ENCODE measurements at places on chromosomes 3 and 15. TPM values are rescaled to one million over a fixed set of nuclear protein-coding genes. Genes with fewer than 3 reads are reported as not detected.

The CAMK2N2 gene
- polyA plus RNA-seq = 0.12 TPM

The SI gene
- not detected for polyA plus RNA-seq

The DAZL gene
- polyA plus RNA-seq = not detected

The LTF gene
- 0.98 TPM for polyA plus RNA-seq

The CCR4 gene
- 0.13 TPM for polyA plus RNA-seq

The SHC4 gene
- 0.08 TPM for polyA plus RNA-seq
